ENCODE measurements at places on chromosomes 6 and 20.

DNA sequence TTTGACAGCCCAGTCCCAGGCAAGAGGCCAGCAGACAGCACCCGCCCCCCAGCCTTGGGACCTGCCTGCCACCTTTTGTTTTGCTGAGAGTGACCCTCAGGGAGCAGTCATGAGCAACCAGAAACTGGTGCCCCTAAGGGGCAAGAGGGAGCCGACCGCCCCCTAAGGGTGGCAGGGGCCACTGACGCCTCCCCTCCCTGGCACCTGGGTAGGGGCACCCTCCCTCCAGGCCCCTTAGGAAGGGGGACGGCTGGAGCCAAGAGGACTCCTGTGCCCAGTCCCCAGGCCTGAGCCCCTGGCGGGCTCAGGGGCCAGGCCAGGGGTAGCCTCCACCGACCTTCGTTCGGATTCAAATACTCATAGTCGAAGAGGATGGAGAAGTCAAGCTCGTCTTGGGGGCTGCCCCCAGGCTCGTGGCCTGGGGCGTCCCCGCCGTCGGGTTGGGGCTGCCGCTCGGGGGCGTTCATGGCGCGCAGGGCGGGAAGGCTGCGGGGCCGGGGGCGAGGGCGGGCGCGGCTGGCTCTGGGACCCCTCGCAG, 417 bp downstream of the NFATC2 start:
- peak; percentile 66 for DNase-seq

DNA sequence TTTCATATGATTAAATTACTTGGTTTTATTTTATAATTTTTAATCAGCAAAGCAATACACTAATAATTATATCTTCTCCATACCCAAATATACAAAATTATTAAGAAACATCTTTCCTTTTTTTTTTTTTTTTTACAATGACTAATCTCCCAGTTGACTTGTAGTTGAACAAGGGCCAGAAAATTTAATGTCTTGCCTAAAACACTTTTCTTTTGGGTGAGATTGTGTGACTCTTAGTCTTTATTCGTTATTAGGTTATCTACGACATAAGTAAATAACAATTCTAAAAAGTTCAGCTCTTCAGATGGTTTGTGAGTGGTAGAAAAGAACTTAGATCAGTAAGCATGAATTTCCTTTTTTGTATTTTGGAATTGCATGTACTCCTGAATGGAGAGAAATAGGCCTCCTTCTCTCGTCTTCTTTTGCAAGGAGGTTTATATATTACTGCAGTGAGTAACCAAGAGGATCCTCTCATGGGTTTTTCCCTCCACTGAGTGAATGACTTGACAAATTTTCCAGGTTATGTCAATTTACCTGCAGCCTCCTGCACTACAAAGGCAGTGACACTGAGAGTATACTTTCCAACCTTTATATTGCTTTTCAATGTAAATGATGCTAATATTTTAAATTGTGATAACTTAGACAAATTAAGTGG, 364.5 kb upstream of the CITED2 start:
- no peak for DNase-seq

DNA sequence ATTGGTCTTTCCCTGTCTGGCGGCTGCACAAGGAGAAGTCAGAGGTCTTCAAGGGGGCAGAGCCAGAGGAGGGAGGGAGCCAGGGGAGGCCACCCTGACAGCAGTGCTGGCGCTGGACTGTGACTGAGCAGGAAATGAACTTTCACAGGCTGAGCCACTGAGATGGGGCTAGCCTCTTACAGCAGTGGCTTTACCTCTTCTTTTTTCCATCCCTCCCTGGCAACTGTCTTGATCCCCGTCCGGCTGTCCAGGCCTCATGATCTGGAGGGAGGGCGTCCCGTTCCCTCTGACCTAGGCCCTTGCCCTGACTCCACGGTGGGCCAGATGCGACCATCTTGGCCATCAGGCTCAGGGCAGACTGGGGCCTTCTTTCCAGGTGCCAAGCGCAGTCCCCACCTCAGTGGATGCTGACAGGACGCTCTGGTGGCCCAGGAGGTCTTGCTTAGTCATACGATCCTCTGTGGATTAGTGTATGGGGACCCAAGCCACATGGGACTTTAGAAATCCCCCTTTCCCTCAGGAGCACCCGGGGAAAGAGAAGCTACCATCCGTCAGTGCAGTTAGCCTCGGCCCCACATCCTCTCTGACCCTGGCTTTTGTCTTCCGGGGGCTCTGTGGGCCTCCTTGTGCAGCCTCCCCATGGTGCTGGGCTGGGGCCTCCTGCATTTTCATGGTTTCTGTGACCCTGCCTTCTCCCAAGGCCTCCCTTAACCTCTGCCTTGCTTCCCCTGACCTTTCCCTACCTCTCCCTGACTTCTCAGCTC, 57.4 kb upstream of the CCDC167 start:
- DNase-seq = no peak

DNA sequence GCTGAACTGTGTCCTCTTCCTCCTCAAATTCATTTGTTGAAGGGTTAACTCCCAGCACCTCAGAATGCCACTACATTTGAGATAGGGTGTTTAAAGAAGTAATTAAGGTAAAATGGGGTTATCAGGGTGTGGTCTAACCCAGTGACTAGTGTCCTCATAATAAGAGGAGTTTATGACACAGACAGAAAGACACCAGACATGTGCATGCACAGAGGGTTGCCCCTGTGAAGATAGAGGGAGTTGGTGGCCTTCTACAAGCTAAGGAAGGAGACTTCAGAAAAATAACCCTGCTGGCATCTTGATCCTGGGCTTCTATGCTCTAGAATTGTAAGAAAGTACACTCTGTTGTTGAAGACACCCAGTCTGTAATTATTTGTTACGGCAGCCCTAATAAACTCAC, 24.9 kb upstream of the EDN1 start:
- DNase-seq = no peak

GRCh38 chr20:63520504-63520933, at the start of gene PPDPF:
Gene PPDPF (plus strand): TSS chr20:63520765. CDS start chr20:63521309, 544 bp downstream.
- peak; percentile 83 for DNase-seq

DNA sequence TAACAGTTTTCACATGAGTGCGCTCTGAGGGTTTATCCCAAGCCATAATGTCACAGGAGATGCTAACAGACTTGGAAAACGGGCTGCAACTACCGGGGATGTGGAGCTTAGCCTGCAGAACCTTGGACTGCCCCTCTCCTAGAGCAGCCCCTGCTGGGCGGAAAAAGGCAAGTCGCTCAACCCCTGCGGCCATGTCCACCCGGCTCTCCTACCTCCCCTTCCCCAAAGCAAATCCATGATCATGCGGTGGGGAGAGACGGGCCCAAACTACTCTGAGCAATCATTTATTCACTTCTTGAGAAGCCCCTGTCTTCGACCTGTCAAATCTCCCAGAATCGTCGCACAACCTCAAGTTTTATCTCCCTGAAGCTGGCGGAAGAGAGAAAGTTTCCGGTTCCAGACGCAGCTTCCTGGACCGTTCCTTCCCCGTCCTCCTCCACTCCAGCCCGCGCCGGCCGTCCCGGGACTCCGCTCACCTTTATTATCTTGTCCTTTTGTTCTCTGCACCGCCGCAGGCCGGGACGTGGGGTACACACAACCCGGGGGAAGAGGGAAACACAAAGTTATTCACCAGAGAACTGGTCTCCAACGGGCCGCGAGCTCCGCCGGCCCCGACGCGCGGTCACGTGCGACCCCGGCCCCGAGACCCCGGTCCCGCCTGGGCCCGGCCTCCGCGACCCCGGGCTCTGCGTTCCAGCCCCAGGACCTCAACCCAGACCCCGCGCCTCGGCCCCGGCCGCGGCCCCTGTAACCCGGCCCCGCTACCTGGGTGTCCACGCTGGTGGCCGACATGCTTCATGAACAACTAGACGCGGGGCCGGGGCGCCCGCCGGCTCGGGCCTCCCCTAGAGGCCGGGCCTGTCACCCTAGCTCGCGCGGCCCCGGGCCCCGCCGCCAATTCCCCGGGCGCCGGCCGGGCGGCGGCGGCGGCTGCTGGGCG, 560 bp downstream of the YTHDF1 start:
- peak; percentile 34 for DNase-seq

DNA sequence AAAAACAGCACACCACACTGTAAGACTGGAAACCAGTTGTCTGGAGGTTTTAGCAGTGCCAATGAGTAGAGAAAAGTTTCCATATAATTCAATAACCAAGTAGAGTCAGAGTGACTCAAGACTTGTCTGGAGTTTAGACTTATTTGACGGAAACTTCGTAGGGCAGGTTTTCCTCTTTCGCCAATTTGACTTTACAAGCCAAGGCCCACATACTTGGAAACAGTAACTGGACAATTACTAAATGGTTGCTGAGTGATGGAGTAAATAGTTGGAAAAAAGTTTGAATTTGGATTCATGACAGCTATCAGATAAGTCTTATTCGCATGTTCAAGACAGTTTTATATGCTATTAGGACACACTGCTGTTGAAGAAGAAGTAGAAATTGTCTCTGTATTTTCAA, 48.1 kb upstream of the CTAGE9 start:
- no peak for DNase-seq

GRCh38 chr20:53623134-53623453, 29.5 kb upstream of the ZNF217 start:
- DNase-seq = no peak

DNA sequence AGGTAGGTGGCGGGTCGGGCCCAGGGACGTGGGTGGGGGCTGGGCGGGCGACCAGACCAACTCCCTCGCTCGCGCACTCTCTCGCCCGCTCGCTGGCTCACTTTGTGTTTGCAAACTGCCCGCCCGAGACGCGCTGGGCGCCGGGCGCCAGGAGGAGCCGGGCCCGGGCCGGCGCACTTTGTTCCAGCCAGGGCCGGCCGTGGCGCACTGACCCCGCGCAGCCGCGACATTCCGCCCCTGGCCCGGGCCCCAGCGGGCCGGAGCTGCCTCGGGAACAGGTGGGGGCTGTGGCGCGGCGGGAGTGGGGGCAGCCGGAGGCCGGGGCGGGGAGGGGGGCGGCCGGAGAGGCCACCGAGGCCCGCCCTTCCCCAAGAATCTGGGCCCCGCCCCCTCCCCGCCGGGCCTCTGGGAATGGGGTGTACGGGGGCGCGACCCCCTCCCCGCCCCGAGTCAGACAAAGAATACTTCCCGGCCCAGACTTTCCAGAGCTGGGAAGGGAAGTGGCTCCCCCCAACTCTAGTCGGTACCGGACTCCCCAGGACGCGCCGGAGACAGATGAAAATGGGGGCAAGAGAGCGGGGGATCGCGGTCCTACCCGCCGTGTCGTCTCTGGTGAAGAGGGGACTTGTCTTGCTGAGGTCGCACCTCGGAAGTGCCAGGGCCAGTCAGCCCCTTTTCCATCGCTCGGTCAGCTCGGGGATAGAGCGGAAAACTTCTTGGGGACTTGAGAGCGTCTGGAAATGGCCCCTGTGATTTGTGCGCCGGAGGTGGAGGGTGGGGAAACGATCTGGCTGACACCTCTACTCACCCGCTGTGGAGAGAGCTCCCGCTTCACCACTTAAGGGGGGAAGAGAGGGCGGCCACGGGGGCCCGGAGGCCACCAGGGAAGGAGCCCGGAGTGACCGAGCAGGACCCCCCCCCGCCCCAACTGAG, 951 bp downstream of the FOXP4 start:
- no peak for DNase-seq

DNA sequence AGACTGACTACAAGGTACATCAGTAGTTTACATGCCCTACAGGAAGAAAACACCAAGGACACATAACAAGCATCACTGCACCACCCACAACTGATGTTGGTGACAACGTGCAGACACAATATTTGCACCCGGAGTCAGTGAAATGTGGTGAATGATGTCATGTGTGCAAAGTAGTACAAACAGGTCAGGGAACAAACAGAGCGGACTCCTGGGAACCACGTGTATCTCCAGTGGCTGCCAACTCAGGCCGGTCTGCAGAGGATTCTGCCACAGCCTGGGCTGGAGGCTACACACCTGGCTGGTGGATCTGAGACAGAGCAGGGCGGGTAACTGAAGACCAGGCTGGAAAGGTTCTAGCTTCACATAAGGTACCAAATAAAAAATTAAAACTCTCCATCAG, 28.2 kb upstream of the RPS6KA2 start:
- DNase-seq = no peak

DNA sequence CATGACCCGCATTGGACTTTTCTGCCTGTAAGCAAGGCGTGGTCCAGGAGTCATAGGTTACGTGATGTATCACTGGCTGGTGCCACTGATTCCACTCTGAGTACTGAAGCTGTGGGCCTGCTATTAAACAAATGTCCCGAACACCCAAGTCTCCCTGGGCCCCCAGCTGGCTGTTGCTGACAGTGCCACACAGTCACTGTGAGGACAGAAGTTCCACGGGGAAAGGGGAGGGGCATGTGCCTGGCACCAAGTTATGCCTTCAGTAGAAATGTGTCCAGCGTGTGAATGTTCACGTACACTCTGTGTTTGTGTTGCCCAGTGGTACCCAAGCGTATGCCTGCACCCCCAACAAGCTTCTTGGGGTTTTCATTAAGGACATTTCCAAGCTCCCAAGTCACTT, 171.4 kb upstream of the QKI start:
- DNase-seq = no peak

All from activated CD4-positive, alpha-beta T cell treated with anti-CD3 and anti-CD28 coated beads, Interleukin-2, amount 50 U/mL, for 16 hours (primary cell).